ENCODE measurements at places on chromosomes 5 and 9.

- no peak for DNase-seq
These were observed 859.1 kb downstream of the MAT2B start for GRCh38 chr5:164364237-164365208.

- no peak for DNase-seq
These were observed 247.5 kb upstream of the TMEM161B start for GRCh38 chr5:88515881-88516819.

DNA sequence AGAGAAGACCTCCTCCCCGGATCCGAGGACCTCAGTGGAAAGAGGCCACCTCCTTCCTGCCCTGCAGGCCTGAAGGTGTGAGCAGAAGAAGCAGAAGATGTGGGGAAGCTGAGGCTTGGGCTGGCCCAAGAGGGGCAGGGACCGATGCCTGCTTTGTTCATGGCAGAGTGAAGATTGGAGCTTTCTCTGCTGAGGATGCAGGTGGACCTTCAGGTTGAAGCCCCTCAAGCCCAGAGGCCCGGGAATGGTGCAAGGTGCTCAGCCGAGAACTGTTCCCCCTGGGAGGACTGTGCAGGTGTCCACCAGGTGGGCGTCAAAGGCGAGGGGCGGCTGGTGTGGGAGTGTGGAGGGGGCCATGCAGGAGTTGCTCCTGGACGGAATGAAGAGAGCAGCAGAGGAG is 277.9 kb upstream of the IRX2 start:
- no peak for DNase-seq

DNA sequence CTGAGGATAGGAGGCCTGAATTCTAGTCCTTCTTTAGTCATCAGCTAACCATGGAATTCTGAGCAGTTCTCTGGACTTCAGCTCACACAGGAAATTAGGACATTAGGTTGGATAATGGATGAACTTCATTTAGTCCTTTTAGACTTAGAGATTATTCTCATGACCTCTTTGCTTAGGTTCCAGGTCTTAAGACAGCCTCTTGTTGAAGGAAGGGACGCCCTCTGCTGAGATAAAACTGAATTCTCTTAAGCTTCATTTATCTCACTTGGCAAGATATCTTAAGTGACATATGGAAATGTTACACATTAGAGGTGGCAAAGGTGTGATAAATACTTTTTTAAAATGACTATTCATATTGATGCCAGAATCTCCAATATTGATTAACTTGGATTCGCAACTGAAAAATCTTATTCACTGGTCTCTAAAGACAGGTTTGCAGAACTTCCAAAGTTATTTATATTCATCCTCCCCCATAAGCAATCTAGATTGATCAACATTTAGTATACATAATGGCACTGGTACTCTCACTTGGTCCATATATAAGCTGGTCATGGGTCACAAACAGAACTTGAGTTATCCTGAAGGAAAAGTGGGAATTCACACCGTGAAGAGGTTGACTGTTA is 16.9 kb upstream of the ZNF366 start:
- DNase-seq, result peak; percentile 59

- no peak for DNase-seq
These were observed 228.5 kb downstream of the ENC1 start for GRCh38 chr5:74412066-74412465.

- DNase-seq, result no peak
These were observed 807.9 kb upstream of the ZNF608 start for GRCh38 chr5:125554355-125554754.

DNA sequence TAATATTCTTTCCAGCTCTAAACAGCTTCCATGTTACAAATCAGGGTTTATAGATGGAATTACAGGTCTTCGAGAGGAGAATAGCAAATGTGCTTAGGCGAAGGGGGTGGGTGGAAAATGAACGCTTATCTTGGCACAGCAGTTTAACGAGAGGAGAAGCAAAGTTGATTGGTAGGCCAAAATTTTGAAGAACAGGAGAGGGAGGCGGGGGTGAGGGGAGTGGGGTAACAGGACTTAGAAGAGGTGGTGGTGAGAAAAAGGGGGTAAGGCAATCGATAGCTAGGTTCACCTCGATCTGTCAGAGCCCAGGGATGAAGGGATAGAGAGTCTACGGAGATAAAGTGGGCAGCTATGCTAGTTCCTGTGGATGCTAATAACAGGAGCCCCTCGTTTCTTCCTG is 764 bp downstream of the ANKRA2 start:
- DNase-seq, result peak; percentile 36

DNA sequence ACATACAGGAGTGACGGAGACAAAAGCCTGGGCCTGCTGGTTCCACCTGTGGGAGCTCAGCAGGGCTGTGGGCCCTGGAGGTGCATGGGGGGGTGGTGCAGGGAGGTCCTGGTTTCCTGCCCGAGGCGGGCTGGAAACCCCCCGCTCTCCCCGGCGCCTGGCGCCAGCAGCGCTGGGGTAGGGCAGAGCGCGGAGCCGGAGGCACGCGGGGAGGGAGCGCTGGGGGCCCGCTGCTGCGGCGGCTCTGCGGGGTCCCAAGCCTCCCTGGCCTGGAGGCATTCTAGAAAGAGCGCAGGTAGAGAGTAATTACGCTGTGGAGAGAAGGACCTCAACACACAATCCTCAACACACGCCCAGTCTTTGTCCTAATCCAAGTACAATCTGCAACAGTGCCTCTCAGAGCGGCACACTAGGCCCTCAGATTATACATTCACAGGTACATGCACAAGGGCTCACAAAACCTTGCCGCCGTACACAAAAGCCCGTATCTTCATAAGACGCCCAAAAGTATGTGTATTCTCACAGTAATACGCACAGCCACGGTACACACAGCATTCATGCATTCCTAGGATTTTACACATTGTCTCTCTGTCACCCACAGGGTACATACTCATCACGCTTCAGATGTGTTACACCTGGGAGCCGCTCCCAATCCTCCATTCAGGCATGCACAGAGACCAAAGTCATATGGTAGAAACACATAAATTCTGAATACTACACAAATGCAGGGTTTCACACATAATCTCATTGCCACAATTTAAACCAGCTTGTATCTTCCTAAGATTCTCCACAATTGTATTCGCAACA is 2.1 kb upstream of the HAND1 start:
- DNase-seq, result no peak

DNA sequence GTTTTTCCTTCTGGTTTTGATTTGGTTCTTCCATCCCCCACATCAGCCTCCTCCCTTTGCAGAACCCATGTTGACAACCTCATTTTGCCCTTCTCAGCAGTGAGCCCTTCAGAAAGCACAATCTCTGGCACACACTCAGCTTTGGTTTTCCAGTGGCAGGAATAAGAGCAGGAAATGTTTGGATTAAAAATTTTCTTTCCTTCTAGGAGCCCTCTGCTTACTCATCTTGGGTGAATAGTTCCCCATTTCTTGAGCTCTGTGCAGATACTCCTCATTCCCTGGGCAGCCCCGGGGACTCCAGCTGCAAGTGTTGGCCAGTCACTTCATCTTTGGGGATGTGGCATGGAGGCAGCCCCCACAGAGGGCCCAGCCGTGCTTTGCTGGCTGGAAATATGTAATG is 170.5 kb downstream of the NR3C1 start:
- DNase-seq, result peak; percentile 22

DNA sequence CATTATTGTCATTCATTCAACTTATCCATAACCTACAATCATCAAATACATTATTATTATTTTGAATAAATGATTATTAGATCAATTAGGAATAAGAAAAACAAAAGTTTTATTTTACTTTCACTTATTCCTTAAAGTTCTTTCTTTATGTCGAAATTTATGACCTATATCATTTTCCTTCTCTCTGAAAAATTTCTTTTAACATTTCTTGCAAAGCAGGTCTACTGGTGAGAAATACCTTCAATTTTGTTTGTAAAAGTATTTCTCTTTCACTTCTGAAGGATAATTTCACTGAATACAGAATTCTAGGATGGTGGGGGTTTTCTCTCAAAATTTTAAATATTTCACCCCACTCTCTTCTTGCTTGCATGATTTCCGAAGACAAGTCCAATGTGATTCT is 2.6 kb upstream of the CCNI2 start:
- no peak for DNase-seq

- DNase-seq, result peak; percentile 44
These were observed 44.7 kb downstream of the RGS3 start for GRCh38 chr9:113508111-113508749.

GRCh38 chr9:111483439-111483857 is 735 bp downstream of the ECPAS start:
- peak; percentile 76 for DNase-seq

- DNase-seq, result peak; percentile 82
These were observed 128.2 kb downstream of the OLFM1 start for GRCh38 chr9:135215571-135216161.

- DNase-seq, result peak; percentile 90
These were observed 488 bp downstream of the VCP start for GRCh38 chr9:35071814-35072460.

- peak; percentile 70 for DNase-seq
These were observed 153.9 kb upstream of the IER5L start for GRCh38 chr9:129331772-129332500.

- DNase-seq, result no peak
These were observed 4.0 kb upstream of the ADAMTS16 start for GRCh38 chr5:5135957-5136676.

DNA sequence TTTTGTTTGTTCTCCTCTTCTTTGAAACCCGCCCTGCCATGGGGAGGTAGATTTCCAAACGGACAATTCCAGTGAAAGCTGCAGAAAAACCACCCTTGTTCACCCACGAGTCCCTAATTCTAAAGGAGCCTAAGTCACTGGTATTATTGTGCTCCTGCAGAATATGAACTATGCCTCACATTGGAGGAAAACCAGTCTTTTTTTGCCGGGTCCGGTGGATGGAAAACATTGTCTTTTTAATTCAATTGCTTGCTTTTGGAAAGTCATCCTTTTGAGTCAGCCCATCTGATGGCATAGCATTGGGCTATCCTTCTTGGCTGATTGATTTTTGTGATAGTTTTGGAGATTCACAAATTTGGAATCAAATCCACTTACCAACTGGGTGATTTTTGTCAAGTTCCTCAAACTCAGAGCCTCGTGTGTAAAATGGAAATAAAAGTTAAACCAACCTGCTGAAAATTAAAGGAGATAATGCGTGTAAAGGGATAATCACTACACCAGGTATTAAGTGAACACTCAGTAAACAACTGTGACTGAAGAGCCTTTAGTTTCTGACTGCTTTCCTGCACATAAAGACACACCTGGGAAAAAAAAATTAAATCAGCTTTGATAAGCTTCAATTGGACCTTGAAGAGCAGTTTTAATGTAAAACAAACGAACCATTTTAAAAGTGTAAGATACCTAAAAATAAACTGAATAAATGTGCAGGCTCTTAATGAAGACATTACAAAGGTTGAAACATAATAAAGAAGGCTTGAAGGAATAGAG is 780 bp upstream of the CCNJL start:
- no peak for DNase-seq

DNA sequence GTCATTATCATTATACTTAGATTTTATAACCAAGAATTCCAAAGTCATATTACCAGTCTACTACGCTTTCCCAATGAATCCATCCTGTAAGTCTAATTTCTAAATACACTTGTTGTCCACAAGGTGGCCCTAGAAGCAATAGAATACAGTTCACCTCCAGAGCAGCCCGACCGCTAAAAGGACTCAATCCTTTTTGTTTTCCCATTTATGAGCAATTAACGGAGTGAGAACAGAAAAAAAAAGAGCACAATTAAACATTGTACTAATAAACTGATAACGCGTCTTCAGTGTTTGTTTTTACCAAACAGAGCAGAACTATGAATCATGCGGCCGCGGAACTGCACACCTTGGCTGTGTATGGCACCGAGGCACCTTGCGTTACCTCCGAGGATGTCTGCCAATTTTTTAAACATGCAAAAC is 160.7 kb upstream of the DAPK1 start:
- DNase-seq, result peak; percentile 92

GRCh38 chr5:94908889-94909480 is 290.5 kb downstream of the SLF1 start:
- DNase-seq, result peak; percentile 49

- peak; percentile 50 for DNase-seq
These were observed 115.7 kb downstream of the TRIO start for GRCh38 chr5:14258840-14259239.

GRCh38 chr9:133986061-133986460 is 6.1 kb downstream of the VAV2 start:
- no peak for DNase-seq

DNA sequence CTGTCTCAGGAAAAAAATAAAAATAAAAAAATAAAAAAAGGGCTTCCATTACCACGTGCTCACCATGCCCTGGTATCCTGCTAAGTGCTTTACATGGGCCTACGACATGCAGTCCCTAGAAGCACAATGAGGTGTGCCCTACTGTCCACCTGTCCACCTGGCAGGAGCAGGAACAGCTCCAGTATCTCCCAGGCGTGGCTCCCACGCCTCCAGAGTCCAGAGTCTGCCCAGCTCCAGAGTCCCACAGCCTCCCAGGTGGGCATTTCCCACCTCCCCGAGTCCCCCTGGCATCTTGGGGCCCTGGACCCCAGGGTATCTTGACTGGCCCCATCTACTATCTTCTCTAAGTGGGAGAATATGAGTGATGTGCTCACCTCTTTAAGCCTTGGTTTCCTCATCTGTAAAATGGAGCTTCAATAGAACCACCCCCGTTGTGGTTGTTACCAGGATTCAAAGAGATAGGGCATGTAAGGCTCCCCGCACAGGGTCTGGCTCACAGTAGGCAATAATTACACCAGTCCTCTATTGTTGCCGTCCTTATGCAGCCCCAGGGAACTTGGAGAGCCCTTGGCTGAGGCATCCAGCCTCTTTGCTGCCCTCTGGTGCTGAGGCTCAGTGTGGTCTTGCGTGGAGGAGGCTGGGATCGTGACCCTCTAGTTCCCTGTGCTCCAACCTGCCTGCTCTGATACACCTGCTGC is 8.9 kb downstream of the CXCL14 start:
- peak; percentile 37 for DNase-seq

DNA sequence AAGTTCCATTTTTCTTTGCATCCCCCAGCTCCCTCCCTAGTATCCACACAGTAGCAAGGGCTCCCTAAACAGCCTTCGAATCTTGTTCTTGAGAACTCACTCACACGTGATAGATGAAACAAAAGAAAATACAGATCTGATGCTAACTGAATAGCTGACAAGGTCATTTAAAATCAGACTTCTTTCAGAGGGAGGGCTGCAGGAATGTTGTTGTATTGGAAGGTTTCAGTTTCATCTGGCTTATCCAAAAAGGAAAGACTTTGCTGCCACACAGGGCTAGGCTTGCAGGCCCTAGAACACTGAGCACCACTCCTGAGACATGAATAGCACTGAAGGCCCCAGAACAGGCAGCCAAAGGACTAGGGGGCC is 3.2 kb downstream of the CD180 start:
- DNase-seq, result no peak

DNA sequence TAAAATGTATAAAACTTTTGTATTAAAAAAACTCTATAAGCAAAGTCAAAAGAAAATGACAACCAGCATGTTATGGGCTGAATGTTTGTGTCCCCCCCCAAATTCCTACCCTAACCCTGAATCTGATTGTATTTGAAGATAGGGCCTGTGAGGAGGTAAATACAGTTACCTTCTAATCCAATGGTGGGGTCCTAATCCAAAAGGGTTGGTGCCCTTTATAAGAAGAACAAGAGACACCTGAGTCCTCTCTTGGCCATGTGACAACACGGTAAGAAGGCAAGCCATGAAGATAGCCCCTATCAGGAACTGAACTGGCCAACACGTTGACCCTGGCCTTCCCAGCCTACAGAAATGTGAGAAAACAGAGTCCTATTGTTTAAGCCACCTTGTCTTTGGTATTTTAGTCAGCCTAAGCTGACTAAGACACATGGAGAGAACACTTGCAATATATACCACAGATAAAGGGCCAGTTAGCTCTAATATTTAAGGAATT is 49.7 kb upstream of the AKNA start:
- no peak for DNase-seq

Measured in tongue (tissue), 3 donors.